SJCRH30 (cell line): ENCODE measurements at places on chromosomes 13 and 19. TPM values are rescaled to one million over a fixed set of nuclear protein-coding genes. Genes with fewer than 3 reads are reported as not detected.

Gene PGLYRP1
- not detected in 2 replicates for total RNA-seq

DNA sequence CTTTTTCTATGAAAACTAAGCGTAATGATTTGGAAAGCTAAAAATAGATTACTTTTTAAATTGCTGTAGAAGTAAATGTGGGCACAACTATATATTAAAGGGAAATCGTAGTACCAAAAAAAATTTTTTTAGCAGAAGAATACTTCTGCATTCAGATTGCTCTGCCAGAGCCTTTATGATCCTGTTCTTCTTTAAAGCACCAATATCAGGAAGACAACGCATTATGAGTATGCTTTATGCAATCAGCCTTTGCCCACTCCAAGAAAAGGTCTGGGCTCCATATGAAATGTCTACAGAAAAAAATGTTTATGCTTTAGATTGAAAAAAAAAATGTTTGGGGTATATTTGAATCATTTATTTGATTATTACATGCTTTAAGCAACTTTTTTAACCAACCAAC is 137.4 kb downstream of the DIAPH3 start:
- DNase-seq = no peak

Gene ANGPTL8
- not detected in 2 replicates for total RNA-seq

Gene CD209
- total RNA-seq = not detected in 2 replicates

Gene RETN
- not detected in 2 replicates for total RNA-seq

DNA sequence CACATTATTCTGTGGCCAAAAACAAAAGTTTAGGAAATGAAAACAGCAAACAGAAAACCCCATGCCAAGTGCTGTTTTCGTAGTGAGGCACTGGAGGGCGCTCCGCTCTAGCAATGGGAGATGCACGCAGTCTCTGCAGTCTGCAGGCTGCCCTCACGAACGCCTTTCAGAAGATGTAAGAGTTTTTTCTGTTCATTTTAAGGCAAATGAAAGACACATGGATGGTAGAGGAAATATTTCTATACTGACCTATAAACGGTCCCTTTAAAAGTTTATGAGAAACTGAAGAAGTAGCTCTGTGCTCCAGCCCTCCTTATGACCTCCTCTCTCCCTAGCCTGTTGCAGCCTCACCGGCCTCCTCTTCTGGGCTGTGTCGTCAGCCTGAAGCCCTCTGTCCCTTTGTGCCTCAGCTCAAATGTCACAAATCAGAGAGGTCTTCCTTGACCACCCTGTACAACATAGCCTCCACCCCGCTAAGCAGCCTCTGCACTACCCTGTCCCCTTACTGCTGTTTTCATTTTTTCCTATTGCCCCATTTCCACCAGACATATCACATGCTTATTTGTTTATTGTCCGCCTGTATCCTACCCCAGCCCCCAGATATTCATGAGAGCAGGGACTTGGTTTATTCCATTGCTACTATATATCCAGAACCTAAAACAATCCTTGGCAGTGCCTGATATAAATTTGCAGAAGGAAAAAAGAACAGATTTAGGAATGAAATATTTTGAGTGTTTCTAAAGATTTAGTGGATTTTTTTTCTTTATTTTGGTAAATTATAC is 116.4 kb downstream of the TM9SF2 start:
- DNase-seq = peak; percentile 44

DNA sequence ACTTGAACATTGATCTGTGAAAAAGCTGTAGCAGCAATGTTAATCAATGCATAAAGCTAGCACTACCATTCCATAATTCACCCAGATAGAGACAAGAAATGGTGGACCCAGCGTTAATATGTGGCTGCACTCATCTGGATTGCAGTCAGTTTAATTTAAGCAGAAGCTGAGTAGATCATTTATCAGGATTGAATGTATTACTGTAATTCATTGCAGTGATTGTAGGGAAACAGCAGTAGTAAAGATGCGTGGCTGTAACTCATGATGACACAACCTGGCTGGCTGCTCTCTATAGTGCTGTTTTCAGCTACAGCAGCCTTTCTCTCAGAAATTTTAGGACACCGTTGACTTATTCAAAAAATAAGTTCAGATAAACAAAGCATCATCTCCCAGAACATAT is 499.5 kb upstream of the SLITRK6 start:
- no peak for DNase-seq

DNA sequence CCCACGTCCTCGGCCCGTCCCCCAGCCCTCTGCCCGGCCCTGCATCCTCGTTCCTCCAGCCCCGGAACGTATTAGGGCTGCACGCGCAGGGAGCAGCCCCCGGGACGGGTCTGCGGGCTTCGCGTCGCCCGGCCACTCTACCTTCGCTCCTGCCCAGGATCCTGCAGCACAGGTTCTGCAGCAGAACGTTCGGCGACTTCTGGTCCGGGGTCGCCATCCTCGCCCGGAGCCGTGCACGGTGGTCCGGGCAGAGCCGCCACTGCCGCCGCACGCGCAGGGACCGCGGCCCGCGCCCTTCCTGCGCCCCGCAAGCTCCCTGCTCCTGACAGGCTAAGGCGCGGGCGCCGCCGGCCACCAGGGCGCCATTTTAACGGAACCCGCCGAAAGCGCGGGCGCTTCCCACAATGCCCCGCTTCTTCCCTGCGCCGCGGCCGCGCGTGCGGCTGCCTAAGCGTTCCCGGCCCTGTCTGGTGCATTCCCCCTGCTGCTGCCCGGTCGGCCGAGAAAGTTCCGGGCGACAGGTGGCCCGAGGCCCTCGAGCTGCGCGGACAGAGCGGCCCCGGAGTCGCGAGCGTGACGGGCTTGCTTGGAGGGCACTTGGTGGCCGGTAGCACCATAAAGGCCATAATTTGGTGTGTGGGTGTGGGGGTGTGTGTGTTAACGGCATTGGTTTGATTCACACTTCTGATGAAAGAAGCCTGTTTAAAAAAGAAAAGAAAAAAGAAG is at the start of gene TUBGCP3:
Gene TUBGCP3, minus strand, starts transcription at position 390 of the 726 bp plus-strand sequence. Its CDS starts 173 bp downstream, at position 217.
- DNase-seq = peak; percentile 85

Gene ZNF28
- total RNA-seq = 23.7 and 27.9 TPM in 2 replicates

DNA sequence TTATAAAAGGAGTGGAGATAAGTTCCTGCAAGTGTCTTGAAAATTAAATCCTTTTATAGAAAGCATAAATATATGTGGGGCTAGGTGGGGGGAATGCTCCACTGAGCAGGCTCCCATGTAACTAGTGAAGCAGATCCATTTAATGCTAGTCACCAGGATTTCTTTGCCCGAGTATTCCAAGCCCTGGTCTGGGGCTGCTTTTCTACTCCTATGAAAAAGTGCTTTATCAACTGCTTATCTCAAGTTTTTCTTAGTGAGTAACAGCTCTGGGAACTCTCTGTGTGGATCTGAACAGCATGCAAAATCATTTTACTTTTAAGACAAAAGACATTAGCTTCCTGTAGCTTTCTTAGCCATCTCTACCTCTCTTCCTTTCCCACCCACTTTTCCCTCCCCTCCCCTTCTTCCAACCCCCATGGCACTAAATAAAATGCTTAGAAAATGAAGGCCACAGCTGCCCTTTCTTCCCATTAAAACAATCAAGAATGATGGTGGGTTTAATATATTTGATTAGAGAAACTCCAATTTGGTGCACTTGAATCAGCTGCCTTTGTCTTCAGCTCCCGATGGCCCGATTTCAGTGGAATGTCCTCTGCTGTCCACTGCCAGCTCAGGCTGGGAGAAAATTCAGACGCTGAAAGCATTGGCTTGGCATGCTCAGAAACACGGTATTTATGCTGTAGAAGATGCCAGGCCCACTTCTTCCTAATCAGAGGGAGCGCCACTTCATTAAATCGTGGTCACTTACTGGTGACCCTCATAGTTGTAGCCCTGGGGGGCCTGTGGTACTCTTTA is 475.1 kb downstream of the FOXO1 start:
- no peak for DNase-seq

DNA sequence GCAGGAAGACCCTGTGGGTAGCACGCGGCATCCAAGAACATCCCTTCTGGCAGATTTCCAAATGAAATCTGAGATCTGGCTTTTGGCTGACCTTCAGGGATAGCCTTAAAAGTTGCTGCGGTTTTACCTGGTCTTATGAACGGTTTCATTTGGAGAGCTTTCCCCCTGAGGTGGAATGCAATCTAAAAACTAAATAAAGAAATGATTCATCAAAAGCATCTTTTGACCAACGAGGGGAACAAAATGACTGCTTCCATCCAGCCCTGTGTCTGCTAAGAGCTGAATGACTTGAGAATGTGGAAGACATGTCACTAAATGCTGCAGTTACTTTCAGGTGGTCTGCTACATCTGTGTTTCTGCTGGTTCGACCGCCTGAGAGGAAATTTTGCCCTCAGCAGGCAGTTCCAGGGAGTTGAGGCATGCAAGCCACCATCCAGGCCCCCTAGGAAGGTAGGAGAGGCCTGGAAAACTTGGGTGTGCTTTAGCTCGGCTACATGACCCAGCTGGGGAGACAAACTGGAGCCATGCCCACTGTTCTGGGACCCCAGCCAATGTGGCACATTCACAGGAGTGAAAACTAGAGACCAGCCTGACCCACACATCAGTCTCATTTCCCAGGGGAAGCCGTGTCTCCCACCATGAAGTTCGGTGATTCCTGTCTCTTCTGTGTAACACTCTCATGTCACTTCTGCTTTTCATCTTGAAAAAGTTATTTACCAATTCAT is 175.1 kb upstream of the KL start:
- DNase-seq = peak; percentile 27
